Globus pallidus (tissue), 1 donor: ENCODE measurements at places on chromosomes 3 and 15.
A peak's percentile ranks its signal among the peaks of the same experiment; 100 is the strongest.

- DNase-seq = no peak
Observed at GRCh38 chr3:129343643-129344360, 65.1 kb downstream of the HMCES start.

GRCh38 chr3:19147905-19148767 is at the start of gene KCNH8:
Gene KCNH8 (plus strand): TSS chr3:19148510. CDS start chr3:19148720, 210 bp downstream.
- DNase-seq = peak; percentile 84

DNA sequence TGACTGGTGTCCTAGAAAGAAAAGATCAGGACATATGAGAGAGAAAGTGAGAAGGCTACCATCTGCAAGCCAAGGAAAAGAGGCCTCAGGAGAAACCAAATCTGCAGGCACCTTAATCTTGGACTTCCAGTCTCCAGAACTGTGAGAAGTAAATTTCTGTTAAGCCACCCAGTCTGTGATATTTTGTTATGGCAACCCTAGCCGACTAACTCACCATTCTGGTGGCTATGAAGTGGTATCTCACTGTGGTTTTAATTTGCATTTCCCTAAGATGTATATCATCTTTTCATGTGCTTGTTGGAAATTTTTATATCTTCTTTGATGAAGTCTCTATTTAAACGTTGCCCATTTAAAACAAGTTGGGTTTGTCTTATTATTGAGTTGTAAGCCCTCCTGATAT is 40.6 kb downstream of the ILDR1 start:
- DNase-seq = no peak

DNA sequence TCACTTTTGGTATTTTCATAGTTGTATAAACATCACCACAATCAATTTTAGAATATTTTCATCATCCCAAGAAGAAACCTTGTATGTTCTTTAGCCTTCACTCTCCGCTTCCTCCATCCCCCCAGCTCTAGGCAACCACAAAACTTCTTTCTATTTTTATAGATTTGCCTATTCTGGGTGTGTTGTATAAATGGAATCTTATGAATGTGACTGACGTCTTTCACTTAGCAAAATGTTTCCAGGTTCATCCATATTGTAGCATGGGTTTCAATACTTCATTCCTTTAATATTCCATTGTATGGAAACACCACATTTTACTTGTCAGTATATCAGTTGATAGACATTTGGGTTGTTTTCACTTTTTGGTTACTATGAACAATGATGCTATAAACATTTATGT is 335.8 kb upstream of the GOLIM4 start:
- DNase-seq = no peak

- DNase-seq = no peak
Observed at GRCh38 chr3:106097817-106098435, 229.1 kb upstream of the CBLB start.

- DNase-seq = no peak
Observed at GRCh38 chr3:72210261-72210660, 425.3 kb upstream of the PROK2 start.

GRCh38 chr15:76058714-76059319 is 968 bp upstream of the TMEM266 start:
- no peak for DNase-seq

- no peak for DNase-seq
Observed at GRCh38 chr3:64130436-64130835, 94.8 kb downstream of the PRICKLE2 start.

- DNase-seq = no peak
Observed at GRCh38 chr3:62249484-62249776, 123.9 kb downstream of the FEZF2 start.

- no peak for DNase-seq
Observed at GRCh38 chr3:18739099-18739433, 313.9 kb upstream of the SATB1 start.

DNA sequence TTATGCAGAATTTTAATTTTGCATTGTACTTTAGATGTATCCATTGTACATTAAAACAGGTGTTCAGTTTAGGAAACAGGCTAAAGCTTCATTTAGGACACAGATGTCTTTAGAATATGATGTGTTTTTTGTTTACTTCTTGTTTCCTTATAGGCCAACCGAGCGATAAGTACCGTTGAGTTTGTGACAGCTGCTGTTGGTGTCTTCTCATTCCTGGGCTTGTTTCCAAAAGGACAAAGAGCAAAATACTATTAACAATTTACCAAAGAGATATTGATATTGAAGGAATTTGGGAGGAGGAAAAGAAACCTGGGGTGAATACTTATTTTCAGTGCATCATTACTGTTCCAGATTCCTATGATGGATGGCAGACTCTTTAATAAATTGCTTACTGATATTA is 29.4 kb downstream of the PLAAT1 start:
- no peak for DNase-seq

DNA sequence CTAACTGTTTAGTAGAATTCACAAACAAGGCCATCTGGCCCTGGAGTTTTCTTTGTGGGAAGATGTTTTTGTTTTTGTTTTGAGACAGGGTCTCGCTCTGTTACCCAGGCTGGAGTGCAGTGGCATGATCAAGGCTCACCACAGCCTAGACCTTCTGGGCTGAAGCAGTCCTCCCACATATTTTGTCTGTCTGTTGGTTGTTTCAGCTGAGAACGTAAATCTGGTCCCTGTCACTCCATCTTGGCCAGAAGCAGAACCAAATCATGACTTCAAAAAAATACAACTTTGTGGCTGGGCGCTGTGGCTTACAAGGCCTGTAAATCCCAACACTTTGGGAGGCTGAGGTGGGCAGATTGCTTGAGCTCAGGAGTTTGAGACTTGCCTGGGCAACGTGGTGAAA is 27.1 kb downstream of the MRAS start:
- no peak for DNase-seq

DNA sequence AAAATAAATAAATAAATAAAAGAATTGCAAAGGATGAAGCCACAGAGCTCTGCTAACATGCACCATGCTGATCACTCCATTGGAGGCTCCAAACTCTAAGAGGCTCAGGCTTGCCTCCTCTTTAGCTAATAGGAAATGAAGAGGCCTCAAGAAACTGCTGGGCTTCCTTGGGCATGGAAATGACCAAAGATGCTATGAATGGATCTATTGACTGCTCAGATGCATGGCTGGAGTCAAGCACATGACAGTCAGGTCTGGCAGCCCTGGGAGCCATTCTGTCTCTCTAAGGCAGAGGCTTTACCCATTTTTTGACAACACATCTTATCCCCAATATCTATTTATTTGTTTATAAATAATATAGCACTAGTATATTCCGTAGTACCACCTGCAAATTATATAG is 5.3 kb upstream of the LIPC start:
- DNase-seq = no peak

DNA sequence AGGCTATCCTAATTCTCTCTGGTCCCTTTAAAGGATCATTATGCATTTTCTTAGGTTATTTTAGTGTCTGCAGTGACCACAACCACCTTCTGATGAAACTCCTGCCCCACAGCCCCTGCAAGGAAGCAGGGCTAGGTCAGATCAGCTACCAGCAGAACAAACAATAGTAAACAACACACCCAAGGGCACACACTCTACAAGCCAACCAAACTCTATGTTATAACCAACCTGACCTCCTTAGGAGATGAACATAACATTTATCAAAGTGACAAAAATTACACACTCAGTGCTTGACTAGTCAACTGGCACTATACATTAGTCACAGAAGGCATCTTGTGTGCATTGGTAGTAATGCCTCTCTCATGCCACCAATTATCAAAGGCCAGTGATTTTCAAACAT is 17.3 kb downstream of the DENND6A start:
- DNase-seq = no peak

DNA sequence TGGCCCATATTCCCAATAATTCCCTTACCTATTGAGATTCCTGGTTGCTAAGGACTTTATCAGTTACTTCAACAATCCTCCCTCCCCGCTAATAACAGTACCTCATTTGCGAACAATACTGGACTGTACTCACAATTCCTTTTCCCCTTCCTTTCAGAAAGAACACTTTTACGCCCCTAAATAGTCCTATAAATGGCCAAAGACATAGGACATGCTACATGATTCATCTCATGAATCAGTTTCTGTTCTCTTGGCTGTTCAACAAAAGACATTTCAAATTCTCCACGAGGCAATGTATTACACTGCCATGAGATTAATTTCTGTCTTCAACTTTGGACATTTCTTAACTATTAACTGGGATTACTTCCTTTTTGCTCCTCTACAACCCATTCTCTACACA is 264.4 kb downstream of the TIGIT start:
- DNase-seq = no peak

- peak; percentile 47 for DNase-seq
Observed at GRCh38 chr3:153160451-153161137, 1.4 kb upstream of the RAP2B start.

DNA sequence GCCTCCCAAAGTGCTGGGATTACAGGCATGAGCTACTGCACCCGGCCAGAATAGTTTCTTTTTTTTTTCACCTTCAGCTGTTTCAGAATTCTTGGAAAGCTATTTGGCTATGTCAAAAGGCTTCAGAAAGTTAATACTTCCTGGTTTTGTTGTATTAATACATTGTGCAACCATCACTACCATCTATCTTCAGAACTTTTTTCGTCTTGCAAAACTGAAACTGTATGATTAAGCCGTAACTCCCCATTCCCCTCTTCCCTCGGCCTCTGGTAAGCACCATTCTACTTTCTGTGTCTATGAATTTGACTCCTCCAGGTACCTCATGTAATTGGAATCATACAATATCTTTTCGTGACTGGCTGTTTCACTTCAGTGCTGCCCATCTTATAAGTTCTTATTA is 5.2 kb upstream of the NOX5 start:
- DNase-seq = no peak

GRCh38 chr15:70853318-70853972 is 512 bp downstream of the LARP6 start:
- no peak for DNase-seq

- no peak for DNase-seq
Observed at GRCh38 chr3:153673853-153674252, 447.3 kb upstream of the ARHGEF26 start.

DNA sequence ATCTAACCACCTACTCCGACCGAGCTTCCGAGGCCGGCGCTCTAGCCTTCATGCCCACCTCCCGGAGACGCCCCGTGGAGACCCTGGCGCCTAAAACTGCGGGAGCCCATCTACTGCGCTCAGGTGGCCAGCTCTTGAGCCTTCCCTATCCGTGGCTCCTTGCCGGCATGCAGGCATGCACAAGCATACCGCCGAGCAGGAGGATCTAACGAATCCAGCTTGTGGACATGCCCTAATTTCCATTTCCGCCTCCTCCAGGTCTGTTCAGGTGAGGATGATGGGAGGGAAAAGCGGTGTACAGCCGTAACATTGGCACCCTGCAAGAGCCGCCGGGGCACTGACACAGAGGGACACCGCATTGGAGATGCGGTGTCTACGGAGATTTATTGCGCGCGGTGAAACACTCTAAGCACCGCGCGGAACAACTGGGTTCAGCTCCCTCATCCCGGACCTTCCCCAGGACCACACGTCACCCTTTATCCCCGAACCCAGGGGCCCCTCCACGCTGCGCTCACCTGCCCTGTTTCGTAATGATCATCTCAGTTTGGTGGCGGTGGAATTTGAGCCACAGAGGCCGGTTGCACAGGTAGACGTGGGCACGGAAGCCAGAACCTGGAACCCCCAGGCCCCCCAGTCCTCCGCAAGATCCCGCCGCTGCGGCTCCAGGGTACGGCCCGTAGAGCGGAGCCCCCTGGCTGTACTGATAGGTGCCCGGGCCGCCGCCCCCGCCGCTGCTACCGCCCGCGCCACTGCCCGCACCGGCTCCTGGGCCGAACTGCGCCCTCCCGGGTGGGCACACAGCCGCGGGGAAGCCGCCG is 1.0 kb downstream of the EOMES start:
- no peak for DNase-seq

DNA sequence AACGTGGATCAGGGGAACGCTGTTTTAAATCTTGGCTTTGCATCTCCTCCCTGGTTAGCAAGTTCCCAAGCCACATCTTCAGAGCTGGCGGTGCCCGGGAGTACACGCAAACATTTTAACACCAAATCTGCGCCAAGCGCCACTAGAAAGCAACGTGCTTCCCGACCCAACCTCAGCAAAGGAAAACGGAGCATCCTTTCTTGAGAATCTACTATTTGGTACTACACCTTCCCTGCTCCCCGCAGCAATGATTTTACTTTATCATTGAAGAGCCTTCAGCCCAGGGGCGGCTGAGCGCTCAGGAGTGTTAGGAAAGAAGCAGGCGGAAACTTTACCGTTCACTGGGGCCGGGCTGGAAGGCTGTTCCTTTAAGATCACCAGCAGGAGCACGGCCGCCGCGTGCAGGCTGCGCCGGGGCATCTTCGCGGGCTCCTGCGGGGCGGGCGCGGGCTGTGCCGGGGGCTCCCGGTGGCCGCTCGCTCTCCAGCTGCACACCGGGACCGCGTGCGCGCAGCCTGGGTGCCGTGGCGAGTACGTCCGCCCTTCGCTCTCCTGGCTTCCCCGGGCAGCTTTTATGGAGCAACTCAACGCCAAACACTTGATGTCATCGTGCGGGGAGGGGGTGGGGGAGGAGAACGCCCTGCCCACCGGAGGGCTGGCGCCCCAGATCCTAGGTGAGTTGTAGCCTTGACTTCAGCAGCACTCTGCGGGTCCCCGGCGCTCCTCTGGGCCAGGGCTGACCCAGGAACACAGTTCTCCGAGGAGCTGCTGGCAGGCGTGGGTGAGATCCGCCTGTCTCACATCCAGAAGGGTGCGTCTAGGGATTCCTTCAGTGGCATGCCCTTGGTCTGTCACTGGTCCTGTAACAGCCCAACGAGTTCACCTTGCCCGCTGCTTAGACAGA is at the start of gene CA12:
Gene CA12, minus strand, starts transcription at position 546 of the 904 bp plus-strand sequence. Its CDS starts 126 bp downstream, at position 420.
- DNase-seq = no peak

GRCh38 chr3:50136714-50137405 is 18.3 kb upstream of the SEMA3F start:
- DNase-seq = no peak

DNA sequence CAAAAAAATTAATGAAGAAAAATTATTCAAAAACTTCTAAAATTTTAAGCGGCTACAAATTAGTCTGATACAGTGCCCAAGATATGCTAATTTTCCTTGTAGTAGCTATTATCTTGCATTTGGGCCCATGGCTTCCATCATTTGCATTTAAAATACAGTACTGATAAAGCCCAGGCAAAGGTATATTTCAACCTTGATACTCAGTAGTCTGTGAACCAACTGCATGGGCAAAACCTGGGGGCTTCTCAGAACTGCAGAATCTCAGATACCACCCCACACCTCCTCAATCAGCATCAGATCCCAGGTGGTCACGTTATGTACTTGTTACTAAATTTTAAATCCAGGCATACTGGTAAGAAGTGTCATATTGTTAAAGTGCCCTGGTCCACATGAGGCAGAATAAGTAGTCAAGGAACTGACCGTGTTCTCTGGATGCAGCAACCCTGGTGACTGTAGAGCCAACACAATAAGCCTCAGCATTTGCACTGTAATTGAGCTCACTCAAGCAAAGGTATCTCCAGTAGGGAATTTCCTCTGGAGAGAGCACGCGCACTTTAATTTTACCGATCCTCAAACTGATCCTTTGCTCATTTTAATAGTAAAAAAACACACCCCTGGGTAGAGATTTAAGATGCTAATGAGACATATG is 31.9 kb downstream of the ZNF385D start:
- no peak for DNase-seq

- peak; percentile 68 for DNase-seq
Observed at GRCh38 chr3:10950476-10951294, 41.9 kb upstream of the SLC6A1 start.

GRCh38 chr3:135383301-135383700 is 582.2 kb upstream of the PPP2R3A start:
- no peak for DNase-seq

GRCh38 chr3:170355738-170356595 is 1.5 kb upstream of the SKIL start:
- peak; percentile 76 for DNase-seq

- no peak for DNase-seq
Observed at GRCh38 chr15:29021857-29022256, 136.1 kb downstream of the APBA2 start.
